ENCODE measurements at places on chromosomes 7 and 10.
A peak's percentile ranks its signal among the peaks of the same experiment; 100 is the strongest.

GRCh38 chr7:100437150-100438100, 1.1 kb upstream of the PPP1R35 start:
- no peak for DNase-seq

GRCh38 chr10:43749145-43749576, 100.5 kb upstream of the ZNF32 start:
- no peak for DNase-seq

DNA sequence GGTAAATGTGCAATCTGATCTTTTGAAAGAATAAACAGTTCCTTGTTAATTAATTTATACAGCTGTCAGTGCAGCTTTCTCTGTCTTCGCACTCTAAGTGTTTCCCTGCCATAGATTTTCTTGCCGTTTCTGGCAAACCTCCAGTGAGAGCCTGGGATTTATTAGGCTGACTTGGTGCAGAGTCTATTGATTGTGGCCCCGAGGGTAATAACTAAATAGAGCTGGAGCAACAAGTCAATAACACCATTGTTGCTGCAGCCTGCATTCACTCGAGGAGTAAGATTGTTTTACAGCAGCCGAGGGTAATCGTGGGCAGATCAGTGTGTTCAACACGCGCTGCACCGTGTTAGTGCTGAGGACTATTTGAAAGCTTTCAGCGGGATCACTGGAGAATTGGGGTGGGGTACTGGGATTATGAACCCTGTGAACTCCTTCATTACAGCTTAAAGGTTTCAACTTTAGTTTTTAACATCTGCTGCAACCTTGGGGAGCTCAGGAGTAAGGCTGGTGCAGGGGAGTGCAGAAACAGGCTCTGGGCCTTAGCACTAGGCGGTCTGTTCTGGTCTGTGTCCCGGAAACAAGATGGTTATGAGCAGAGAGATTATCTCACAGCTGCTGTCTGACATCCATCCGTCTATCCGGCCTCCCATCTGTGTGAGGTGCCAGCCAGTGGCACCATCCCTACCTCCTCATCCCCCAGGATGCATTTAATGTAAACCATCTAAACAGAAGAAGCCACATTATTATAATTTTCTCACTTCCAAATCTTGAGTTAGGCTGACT, 174.0 kb upstream of the TCF7L2 start:
- DNase-seq = peak; percentile 36

DNA sequence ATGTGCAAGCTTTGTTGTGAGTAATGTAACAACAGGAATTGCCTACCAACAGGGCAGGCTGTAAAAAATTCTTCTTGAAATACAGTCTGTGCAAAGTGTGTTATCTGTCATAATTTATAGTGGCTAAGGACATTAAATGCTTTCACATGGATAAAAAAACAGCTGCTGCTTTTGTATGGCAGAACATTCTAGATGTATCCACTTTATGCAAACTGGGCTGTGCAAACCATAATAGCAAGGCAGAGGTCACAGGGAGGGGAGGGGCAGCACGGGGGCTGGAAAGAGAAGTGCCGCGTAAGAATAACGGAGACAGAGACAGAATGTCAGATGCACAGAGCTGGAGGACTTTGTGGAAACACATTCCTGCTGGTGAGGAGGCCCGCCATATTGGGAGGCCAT, 86.1 kb downstream of the VOPP1 start:
- no peak for DNase-seq

GRCh38 chr10:104267721-104268404, 1.1 kb upstream of the GSTO2 start:
- no peak for DNase-seq

- peak; percentile 38 for DNase-seq
Observed at GRCh38 chr7:42747044-42747443, 164.8 kb downstream of the C7orf25 start.

DNA sequence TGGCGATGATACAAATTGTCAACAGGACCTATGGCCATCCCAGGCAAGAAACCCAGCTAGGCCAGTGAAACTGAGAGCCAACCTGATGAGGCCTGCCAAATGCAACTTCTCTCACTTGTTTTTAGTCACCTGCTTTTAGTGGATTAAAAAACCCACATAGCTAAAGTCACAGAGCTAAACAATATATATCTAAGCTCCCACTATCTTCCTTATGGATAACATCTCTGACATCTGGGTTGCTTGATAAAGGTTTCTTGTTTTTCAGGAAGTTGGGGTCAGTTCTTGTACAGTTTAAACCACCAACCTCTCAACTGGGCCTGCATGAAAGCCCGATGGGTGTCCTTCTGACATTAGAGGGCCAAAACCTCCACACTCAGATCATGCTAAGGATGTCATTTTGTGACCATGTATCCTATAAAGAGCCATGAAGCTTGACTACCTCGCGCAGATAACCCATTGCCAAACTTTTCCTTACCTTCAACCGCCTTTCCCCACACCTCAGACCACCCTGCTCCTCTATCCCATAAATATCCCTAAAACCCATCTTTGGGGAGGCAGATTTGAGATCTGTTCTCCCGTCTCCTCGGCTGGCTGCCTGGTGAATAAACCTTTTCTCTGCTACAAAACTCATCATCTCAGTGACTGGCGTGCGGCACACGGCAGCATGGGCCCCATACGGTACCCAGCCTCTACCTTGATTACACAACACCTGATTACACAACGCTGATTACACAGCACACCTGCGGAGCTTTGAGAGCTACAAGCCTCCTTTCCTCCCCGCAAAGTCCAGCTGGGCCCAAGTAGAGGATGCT, 797 bp upstream of the STMP1 start:
- DNase-seq = no peak

- peak; percentile 52 for DNase-seq
Observed at GRCh38 chr7:115477193-115477651, 553.3 kb downstream of the TFEC start.

DNA sequence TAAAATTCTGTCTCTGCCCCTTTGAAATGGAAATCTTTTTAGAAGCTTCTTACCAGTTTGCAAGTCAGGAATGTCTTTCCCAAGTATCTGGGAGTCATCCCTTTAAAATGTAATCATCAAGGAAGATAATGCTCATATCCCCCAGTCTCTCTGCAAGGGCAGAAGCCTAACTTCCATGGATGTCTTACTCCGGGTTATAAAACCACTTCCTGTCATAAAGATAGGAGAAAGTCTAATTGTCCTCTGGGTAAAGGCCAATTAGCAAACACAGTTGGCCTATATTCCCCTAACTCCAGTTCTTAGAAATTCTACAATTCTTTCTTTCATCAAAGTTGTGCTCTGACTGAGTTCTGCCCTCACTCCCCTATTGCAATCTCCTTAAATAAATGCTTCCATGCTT, 1631.5 kb upstream of the LRRTM3 start:
- DNase-seq = peak; percentile 79

DNA sequence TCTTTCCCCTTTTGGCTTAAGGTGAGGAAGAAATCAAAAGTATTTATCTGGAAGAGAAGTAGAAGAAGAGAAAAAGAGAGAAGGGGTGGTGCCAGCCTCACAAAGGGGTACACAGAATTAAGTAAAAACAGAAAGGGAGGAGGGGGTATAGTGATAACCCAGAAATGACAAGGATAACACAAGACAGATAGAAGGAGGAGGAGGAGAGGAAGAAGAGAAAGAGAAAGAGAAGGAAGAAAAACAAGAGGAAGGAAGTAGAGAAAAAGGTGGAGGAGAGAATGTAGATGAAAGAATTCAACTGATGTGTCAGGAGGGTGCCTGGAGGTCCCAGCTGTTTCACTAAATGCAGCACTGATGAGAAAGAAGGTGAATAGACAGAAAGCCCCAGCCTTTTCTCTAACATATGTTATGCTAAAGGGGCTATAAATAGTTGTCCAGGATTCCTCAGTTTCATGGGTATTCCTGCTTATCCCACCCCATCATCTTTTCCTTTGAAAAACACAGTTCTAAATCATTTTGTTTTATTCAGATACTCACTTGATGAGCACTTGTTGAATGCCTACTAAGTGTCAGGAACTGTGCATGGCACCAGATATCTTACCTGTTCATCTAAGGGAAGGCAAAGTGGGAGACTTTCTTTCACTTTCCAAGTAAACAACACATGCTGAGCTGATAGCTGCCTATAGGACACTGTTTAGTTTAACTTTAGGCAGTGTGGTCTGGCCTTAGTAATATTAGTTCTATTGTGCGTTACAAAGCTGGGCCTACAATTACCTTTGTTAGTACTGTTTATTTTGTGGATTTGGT, 8.0 kb downstream of the SEMA3E start:
- no peak for DNase-seq

GRCh38 chr10:32077896-32078485, 21.8 kb upstream of the KIF5B start:
- DNase-seq = peak; percentile 73

DNA sequence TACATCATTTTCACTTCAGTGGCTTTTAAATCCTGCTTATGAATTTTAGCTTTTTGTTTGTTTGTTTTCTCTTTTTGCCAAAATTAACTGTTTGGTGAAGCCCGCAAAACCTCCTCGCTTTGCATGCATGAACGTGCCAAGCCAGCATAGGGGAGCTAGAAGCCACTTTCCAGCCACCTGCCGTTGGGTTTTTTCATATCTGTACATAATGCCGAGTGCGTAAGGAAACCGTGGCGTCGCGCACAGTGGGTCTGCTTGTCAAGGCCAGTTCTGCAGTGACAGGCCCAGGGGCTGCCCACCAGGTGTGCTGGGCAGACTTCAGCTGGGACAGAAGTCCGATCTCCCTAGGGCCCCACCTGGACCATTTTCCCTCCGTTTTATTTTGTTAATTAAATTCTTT, 41.1 kb downstream of the WIPI2 start:
- DNase-seq = no peak

- no peak for DNase-seq
Observed at GRCh38 chr7:68247126-68247525, 1250.5 kb downstream of the TYW1 start.

DNA sequence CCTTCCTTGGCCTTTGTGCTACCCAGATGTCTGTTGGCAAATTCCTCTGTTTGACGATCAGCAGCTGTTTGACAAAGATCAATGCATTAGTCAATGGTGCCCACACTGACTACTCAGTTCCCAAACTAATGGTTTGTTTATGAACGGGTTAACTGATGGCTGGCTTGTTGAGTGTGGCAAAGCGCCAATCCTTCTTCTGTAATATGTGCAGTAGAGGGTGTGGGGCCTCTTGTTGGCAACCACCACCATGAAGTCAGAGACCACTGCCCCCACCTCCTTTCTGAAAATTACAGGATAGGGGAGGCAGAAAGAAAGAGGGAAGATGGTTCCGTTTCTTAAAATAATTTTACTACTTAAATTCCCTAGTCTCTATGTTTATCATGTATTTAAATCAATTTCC, 2.6 kb upstream of the PLCE1 start:
- DNase-seq = no peak

DNA sequence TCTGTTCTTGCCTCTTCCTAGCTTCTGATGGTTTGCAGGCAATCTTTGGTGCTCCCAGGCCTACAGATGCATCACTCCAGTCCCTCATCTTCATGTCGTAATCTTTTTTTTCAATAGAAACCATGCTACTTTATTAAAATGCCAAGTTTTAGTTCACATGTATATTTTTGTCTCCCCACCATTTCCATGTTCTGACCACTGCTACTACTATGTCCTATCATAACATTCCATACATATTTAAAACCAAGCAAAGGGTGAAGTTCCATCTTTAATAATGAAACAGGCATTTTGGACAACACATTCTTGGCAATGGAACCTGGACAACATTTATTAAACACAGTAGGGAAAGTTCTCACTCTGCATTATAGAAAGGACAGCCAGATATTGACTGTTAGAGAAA, 58.8 kb downstream of the ZNF518A start:
- peak; percentile 40 for DNase-seq

GRCh38 chr10:3077940-3078630, 10.7 kb downstream of the PFKP start:
- DNase-seq = no peak

DNA sequence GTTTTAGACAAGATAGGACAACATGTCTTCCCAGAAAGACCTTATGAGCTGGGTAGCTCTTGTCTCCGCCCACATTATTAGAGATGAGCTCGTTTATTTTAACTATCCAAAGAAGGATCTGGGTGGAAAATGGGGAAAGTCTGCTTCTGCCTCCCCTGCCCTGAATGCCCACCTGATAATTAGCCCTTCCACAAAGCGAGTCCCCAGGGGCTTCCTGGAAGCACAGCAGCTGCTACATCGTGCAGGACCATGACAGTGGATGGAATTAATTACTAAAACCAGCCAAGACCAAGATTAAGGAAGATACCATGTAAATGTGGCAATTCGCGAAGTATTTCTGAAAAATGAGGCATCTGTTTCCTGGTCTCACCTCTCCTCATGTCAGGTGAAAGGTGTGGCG, 374.4 kb downstream of the PAXIP1 start:
- DNase-seq = no peak

DNA sequence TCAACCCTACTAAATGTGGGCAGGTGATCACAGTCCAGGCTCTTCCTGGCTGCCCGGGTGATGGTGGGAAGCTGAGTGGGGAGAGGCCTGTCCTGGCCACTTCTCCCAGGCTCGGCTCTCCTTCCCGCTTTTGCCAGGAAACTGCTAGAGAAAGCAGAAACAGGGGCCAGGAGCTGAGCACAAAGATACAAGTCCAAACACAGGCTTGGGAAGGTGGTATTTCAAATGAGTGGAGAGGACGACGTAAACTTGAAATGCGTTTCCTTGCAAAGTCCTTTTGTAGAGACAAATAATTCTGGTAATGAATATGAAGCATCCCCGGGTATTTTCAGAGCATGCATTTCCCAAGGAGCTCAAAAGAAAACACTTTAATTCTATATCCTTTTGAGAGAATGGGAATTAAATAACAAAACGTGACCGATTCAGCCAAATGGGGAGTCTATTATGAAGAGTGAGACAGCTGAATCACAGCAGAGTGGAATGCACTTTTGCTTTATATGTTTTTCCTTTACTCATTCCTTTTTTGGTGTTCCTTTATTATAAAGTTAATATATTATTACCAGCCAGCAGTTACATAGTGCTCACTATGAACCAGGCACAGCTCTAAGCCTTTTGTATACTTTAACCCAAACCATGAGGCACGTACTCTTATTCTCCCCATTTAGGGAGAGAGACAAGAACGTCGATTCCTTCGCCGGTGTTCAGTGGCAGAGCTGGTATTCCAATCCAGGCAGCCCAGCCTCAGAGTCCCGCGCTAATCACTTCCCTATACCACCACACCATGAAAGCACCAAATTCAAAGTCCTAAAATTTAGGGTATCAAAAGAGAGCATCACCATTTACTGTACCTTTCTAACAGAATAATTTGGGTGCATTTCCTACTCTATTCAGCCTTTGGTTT, 218.2 kb upstream of the KLF14 start:
- peak; percentile 34 for DNase-seq

GRCh38 chr10:10460451-10460850, 557.2 kb upstream of the CELF2 start:
- DNase-seq = no peak

DNA sequence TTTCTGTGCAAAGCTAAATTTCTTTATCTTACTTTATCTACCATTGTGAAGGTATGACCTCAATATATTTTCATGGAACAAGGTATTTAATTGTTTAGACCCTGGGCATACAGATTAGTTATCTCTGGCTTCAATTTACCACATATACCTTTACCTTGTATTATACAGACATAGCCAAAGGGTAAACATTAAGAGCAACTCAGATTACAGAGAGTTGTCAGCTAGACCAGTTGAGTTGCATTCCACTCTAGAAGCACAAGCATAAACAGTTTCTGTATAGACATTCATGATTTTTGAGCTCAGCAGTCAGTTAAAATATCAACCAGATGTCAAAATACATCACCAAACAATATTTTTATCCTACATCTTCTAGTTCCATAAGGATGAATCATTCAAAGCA, 857.3 kb upstream of the ZWINT start:
- DNase-seq = no peak

- no peak for DNase-seq
Observed at GRCh38 chr10:22609719-22610465, 104.5 kb downstream of the PIP4K2A start.

- no peak for DNase-seq
Observed at GRCh38 chr7:1219498-1219897, 13.2 kb upstream of the UNCX start.

All from fibroblast of skin of right biceps (primary cell).